Activated CD8-positive, alpha-beta memory T cell treated with anti-CD3 and anti-CD28 coated beads, Interleukin-2, amount 10 ng/mL, durations not matched to agents 7 days and 5 days (primary cell): ENCODE measurements at places on chromosomes 3 and 15. TPM values are rescaled to one million over a fixed set of nuclear protein-coding genes. Genes with fewer than 3 reads are reported as not detected.

DNA sequence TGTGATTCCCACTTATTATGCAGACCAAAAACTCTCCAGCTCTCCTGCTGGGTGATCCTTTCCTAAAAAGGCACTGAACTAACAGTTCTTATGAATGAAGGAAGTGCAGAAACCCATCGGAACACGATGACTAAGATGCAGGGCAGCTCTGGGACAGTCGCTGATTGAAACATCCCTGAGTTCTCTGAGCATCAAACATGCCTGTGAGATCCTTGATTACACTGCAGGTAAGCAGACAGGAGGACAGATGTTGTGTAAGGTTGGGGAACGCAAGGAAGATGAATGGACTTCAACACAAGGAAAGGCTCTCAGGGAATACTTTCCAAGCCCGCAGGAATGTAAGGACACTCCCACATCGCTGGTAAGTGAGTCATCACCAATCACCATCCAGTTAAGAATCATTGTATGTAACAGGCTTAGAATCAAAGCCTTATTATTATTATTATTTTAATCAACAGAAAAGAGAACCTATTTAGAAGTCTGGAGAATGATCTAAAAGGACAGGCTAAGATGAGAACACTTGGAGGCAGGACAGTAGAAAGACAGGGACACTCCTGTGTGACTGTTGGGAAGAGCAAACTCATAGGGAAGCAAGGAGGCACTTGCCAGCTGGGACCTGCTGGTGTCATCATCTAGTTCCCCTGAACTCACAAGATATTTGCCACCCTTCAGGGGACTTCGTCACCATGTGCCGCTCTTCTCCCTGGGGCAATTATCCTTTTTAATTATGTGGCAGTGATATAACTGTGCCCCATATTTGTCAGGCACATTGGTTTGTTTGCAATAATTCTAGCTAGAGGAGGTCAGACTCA is 26.0 kb downstream of the TMEM158 start:
- no peak for DNase-seq

- no peak for DNase-seq
Measured at GRCh38 chr15:88014454-88015160, 241.9 kb downstream of the NTRK3 start.

LYZL4 gene
- not detected for total RNA-seq

DNA sequence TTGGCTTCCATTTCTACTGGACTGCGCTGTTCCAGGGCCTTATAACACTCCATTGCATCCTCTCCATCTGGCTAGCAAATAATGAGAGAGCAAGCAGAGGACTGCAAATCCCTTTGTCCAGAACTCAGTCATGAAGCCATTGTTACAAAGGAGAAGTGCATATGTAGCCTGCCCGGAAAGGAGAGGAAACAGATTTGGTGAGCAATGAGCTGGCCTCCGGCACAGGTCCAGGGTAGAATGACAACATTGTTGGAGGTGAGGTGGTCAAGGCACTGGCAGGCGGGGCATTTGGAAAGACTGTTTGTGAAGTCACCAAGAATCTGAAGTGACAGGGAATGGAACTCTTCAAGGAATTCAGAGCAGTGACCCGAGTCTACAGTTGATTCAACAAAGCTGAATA is 25.0 kb upstream of the ATP1B3 start:
- DNase-seq: no peak
